ENCODE measurements at places on chromosomes 11 and 22.
A peak's percentile ranks its signal among the peaks of the same experiment; 100 is the strongest.

DNA sequence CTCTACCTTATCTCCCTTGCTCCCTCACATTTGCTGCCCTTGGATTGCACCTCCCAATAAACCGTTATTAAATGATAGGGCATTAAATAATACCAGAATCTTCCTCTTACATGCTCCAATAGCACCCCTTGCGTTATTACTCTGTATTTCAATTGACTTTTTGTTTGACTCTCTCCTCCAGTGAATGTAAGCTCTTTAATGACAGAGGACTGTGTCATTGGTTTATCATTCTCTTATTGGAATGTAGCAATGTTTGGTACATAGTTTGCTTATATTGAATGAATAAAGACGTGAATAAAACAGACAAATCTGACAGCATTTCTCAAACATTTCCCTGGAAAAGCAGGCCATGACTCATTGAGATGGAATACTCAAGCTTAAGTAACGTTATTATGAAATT, 8.7 kb upstream of the MPEG1 start:
- DNase-seq, result no peak

DNA sequence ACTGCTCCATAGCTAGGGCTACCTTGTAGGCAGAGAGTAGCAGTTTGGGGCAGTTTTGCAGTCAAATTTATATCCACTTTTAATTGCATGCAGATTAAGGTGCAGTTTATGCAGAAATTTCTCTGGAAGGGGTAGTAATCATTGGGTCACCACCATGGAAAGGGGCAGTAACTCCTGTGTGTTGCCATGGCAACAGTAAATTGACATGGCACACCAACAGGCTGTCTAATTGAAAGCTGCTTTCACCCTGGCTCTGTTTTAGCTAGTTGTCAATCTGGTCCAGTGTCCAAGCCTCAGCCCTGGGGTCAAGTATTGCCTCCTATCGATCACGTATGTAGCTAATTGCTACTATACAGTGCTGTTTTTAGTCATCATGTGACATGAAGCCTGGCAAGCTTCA, 786.1 kb upstream of the CNTN5 start:
- DNase-seq, result no peak

DNA sequence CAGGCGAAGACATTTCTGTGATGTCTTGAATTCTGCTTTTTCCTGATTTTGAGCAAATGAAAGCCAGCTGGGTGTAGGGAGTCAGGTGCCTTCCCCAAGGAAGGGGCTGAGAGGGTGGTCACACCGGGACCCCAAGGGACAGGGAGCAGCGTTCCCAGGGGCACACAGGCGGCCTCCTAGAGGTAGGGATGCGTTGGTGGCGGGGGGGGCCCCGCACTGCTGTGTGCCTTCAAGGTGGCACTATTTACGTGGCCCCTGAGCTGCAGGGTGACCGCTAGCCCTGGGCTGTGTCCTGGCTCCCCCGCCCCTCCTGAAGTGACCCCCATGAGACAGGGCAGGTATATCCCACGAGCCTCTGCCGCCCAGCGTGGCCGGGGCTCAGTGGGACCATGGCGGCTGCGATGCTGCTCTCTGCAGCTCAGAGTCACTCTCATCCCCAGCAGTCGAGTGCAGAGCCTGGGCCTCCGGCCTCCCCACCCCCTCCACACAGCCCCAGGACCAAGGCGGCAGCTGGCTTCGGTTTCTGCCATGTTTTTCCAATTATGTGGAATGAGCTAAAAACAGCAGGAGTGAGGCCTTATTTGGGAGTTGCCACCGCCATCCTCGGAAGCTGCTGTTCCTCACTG, 60.9 kb downstream of the LRP5 start:
- DNase-seq, result peak; percentile 81

DNA sequence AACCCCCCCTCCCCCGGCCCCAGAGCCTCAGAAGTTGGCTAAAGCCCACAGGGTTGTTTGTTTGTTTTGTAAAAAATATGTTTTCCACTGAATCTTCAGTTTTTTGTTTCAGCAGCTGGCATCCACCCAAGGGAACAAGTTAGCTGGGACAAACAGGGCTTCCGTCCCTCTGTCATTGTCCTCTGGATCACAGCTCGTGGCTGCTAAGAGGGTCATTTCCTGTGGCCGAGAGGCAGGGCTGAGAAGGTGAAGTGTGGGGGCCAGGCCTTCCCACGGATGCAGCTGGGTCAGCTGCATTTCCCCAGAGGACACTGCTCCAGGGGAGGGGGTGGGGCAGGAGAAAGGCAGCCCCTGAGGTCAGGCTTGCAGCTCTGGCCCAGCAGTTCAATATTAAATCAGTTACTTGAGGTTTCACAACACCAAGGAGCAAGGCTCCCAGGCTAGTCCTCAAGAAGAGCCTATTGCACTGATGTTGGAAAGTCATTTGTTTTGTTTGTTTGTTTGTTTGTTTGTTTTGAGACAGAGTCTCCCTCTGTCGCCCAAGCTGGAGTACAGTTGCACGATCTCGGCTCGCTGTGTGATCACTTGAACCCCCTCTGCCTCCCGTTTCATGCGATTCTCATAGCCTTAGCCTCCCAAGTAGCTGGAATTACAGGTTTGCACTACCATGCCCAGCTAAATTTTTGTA, 34.4 kb upstream of the SMTN start:
- no peak for DNase-seq

DNA sequence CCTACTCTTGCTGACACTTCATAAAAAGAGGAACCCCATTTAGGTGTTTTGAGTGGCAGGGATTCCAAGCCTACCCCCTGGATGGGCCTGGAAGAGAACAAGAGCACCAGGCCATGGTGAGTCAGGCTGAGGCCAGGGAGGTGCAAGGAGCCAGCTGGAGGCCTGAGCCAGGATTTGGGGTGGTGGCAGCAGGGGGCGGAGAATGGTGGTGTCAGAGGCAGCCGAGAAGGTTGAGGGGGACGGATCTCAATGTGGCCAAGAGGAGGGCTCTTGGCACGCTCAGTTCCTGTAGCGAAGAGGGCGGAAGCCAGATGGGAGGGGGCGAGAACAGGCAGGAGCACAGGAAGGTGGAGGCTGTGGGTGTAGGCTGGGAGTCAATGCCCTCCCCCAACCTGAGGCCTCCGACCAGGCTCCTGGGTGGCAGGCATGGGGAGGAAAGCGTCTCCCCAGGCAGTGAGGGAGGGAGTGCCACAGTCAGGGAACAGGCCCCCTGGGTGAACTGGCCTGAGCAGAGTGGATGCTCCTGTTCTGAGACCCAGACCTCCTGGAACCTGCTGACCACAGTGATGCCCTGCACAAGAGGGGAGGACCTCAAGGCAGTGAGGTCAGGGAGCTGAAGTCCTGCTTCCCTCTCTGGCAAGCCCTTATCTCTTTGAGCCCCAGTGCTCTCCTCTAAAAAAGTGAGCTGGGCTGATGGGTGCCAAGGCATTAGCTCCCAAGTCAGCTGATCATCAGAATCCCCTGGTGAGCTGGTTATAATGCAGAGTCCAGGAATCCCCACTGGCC, 13.9 kb downstream of the RTN4RL2 start:
- no peak for DNase-seq

DNA sequence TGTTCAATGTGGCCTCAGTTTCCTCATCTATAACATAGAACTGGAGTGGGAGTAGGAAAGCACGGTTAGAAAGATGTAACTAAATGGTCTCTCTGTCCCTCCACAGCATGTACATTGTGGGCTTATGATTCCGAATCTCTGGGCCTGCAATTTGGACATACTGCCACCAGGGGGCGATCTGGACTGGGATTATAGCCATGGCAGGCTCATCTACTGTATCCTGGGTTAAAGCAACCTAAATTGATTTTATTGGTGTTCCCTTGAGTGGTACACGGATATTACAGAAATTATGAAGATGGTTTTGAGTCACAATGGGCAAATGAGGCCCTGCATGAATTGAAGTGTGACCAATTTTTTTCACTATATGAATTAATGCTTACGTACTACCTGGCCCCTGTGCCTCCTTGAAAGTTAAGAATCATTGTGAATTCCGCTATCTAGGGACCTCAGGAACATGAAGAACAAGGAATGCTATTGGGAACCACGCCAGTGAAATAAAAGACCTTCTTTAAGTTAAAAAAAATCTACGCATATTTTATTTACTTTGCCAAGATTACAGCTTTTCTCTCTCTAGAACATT, 32.9 kb downstream of the TST start:
- DNase-seq, result no peak

GRCh38 chr11:46381819-46382645, 563 bp downstream of the MDK start:
- DNase-seq, result peak; percentile 70

GRCh38 chr11:119692540-119692820, 36.5 kb downstream of the NECTIN1 start:
- DNase-seq, result no peak

GRCh38 chr11:30889143-30889794, 303.1 kb upstream of the MPPED2 start:
- no peak for DNase-seq

DNA sequence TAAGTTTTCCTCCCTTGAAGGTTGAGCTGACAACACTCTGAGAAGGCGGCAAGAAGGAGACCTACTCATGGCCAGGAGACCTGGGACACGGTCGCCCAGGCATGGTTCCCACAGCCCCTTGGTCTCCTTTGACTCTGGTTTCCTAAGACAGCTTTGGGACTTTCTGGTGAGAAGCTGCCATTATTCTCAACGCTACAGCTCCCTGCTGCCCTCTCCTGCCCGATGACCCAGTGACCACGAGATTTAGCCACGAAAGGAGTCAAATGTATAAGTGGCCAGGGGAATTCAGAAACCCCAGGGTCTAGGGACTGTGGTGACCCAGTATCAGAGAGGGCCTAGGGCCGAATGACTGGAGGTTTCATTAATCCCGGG, 699 bp upstream of the SDF2L1 start:
- DNase-seq, result peak; percentile 74

GRCh38 chr22:41800348-41801146, at the start of gene CCDC134:
CCDC134 (plus strand) TSS chr22:41800679; CDS start chr22:41808891, 8,212 bp downstream.
- DNase-seq, result peak; percentile 81

- DNase-seq, result no peak
Measured at GRCh38 chr11:71298761-71299181, 46.4 kb upstream of the SHANK2 start.

DNA sequence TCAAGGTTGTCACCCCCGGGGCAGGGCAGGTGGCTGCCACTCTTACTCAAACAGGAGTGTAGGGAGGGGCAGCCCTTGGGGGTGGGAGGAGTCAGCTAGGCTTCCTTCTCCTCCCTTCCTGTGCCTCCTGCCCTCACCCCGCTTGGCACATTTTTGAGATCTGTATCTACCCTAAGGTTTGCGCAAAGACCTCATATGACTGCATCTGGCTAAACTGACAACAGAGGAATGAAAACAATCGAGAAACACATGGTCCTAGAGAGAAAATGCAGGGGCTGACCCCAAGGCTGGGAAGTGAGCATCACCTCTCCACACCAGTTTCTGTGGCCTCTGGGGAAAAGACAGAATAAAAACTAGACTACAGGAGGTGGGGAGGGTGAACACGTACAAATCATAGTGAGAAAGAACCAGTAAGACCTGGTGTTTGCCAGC, 28.1 kb downstream of the IGSF9B start:
- no peak for DNase-seq

GRCh38 chr11:45272701-45273100, 13.4 kb downstream of the SYT13 start:
- no peak for DNase-seq

- no peak for DNase-seq
Measured at GRCh38 chr11:78957476-78958245, 383.0 kb upstream of the NARS2 start.

GRCh38 chr22:29369460-29369859, 18.9 kb downstream of the AP1B1 start:
- no peak for DNase-seq

DNA sequence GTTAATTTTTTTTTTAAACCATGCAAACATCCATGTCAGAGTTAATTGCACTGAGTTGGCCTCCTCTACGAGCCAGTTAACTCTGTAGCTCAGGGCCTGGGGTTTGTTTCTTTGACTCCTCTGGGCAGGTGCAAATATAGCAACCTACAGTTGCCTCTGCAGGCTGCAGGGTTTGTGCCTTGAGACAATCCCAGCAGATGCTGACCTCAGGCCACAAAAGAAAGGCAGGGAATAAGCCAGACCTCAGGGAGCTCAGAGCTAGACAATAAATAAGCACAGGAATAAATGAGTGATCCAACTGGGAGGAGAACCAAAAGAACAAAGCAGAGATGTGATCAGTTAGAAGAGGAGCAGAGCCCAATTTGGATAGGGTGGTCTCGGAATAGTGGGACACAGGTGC, 390.8 kb downstream of the SHANK2 start:
- DNase-seq, result no peak

- DNase-seq, result no peak
Measured at GRCh38 chr11:111723595-111723994, 42.6 kb downstream of the PPP2R1B start.

GRCh38 chr11:86765203-86765602, 35.1 kb upstream of the PRSS23 start:
- no peak for DNase-seq

DNA sequence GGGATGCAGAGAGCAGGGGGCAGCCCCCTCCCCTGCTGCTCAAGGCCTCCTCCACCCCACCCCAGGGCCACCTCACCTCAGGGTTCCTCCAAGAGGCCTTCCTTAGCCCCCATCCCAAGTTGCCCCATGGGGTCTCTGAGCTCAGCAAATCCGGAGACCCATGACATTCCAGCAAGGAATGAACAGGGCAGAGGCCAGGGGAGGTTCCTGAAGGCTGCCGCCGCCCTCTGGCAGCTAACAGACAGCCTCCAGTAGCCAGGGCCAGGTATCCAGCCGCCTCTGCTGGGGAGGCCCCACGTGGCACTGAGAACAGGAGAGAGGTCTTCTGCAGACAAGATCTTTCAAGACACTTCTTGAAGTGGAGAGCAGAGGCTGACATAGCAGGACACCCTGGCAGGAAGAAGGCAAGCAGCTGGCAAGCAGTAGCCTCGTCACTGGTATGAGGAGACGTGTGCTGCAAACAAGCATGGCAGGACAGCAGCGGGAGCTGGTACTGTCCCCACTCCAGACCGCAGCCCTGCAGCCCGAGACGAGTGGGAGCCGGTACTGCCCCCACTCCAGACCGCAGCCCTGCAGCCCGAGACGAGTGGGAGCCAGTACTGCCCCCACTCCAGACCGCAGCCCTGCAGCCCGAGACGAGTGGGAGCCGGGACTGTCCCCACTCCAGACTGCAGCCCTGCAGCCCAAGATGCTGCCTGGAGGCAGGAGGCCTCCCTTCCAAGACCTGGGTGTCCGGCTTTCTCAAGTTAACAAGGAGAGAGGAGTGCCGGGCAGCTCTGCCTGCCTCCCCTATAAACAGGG, 190.6 kb downstream of the IGLL1 start:
- no peak for DNase-seq

- DNase-seq, result no peak
Measured at GRCh38 chr11:44285756-44286155, 24.2 kb downstream of the ALX4 start.

GRCh38 chr11:119144825-119145486, 3.9 kb upstream of the ABCG4 start:
- peak; percentile 88 for DNase-seq

- DNase-seq, result no peak
Measured at GRCh38 chr22:36256478-36256877, 3.5 kb downstream of the APOL1 start.

- DNase-seq, result no peak
Measured at GRCh38 chr22:26983311-26983710, 325.9 kb downstream of the MIAT start.

DNA sequence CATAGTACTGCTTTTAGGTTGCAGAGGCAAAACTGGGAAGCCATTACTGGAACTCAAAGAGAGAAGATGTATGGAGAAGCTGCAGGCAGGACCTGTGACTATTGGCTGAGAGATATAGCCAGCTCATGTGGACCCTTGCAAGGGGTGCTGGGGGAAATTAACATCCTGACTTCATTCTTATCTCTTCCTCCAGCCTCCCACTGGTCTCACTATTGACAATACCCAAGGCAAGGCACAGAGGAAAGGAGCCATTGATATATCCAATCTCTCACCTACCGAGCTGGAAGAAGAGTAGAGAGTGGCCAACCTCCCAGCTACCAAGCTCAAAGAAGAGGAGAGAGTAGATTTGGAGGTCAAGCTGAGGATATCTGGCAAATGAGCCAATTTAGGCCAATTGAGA, 36.8 kb upstream of the ZBED5 start:
- DNase-seq, result no peak
